ENCODE measurements at places on chromosomes 7 and 10.

GRCh38 chr10:16891375-16892313 is 74.4 kb upstream of the RSU1 start:
- DNase-seq = no peak

DNA sequence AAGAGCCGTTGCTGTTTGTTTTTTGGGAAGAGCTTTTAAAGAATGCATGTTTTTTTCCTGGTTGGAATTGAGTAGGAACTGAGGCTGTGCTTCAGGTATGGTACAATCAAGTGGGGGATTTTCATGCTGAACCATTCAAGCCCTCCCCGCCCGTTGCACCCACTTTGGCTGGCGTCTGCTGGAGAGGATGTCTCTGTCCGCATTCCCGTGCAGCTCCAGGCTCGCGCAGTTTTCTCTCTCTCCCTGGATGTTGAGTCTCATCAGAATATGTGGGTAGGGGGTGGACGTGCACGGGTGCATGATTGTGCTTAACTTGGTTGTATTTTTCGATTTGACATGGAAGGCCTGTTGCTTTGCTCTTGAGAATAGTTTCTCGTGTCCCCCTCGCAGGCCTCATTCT is 31.6 kb downstream of the PFKFB3 start:
- no peak for DNase-seq

- DNase-seq = no peak
Measured at GRCh38 chr10:36281831-36282331, 639.8 kb upstream of the FZD8 start.

DNA sequence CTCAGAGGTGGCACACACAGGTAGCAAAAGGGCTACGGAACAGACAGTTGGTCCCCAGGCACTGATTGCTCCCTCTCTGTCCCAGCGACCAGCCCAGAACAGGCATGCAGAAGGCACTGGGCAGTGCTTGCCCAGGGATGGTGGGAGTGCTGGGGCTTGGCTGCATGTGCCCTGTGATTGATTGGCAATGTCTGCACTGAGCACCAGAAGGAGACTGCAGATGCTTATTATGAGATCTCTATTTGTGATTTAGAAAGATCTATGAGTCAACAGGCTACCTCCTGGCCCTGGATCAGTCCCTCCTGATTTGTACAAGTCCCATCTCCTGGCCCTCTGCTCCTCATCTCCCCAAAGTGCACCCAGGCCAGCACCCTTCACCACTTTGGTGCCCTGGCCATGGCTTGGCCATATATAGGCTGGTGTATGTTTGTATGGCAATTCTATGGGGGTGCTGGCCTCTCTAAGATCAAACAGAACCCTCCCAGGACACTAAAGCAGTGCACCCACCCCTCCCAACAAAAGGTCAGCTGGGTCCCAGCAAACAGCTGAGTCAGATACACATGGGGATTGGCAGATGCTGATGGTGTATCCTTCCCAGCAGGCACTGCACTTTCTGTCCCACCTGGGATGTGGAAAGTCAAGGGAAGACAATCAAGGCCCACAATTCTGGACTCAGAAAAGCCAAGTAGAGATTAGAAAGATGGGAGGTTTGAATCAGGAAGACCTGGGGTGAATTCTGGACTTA is 30.9 kb downstream of the CAMK2B start:
- no peak for DNase-seq

DNA sequence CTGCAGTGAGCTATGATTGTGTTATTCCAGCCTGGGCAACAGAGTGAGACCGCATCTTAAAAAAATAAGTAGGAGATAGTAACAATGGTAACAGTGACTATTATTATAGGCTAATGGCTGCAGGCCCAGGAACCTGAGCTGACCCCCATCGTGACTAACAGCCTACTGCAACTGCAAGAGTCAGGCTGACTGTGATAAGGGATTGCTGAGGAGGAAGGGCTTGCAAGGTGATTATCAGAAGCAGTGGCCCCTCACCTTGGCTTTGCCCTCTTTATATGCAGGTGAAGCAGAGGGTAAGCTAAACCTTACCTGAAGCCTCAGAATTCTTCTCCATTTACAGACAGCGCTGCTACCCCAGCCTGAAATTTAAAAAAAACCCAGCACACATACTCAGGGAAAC is 83.9 kb upstream of the SDK1 start:
- no peak for DNase-seq

- DNase-seq = no peak
Measured at GRCh38 chr7:43303740-43304241, 191.3 kb downstream of the HECW1 start.

GRCh38 chr10:19775296-19775695 is 40.9 kb upstream of the PLXDC2 start:
- DNase-seq = no peak

- DNase-seq = no peak
Measured at GRCh38 chr10:128528167-128528566, 401.9 kb upstream of the MKI67 start.

- no peak for DNase-seq
Measured at GRCh38 chr10:14353291-14353913, 22.7 kb upstream of the FRMD4A start.

DNA sequence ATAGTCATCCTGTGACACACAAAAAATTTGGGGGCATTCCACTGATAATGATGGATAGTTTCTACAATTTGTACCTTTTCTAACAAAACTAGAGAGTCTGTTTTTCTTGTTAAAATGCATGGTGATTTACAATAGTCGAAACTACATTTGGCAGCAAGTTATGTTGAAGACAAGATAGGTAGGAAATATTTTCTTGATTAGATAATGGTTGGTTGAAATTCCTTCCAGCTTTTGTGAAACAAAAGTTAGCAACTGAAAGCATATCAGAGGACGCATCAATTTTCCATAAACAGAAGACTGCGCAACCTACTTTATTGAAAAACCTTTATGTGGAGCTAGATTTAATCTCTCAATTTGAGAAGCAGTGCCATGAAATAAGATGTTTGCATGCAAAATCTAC is 155.8 kb upstream of the GLI3 start:
- no peak for DNase-seq

DNA sequence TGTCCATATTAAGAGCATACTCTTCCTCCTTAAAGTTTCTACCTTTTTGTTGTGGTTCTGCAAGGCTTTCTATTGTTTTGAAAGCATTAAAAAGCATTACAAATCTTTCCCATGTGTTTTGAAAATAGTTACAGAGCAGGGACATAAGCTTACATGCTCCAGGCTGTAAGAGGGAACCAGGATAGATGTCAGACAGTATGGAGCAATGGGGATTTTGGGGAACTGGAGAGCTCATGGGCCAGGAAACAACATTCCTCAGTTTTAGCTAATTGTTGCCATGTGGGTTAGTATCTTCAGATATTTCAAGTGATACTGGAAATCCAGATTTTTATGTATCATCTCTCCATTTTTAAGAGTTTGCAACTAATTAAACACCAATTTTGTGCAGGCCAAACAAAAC is 3.5 kb downstream of the MDFIC start:
- DNase-seq = no peak

- no peak for DNase-seq
Measured at GRCh38 chr10:69130251-69130650, 6.3 kb downstream of the VPS26A start.
